ENCODE measurements at places on chromosomes 1 and 21. TPM values are rescaled to one million over a fixed set of nuclear protein-coding genes. Genes with fewer than 3 reads are reported as not detected.

DNA sequence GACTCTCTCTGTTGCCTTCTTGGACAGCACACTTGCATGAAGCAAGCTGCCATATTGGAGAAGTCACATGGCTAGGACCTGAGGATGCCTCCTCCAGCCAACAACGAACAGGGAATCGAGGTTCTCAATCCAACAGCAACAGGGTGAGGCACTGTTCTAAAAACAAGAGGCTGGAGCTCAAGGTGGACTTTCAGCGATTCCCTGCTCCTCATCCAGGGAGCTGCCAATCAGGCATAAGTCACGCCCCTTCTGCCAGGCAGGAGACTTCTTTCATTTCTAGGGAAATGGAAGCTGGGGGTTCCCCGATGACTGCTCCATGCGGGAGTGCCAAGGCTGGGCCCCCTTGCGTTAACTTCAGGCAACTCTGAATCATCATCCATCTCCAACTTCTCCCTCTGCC, 22.7 kb upstream of the IFNAR1 start:
- no peak for DNase-seq

GRCh38 chr1:87084244-87084836, 169.9 kb downstream of the HS2ST1 start:
- no peak for DNase-seq

DNA sequence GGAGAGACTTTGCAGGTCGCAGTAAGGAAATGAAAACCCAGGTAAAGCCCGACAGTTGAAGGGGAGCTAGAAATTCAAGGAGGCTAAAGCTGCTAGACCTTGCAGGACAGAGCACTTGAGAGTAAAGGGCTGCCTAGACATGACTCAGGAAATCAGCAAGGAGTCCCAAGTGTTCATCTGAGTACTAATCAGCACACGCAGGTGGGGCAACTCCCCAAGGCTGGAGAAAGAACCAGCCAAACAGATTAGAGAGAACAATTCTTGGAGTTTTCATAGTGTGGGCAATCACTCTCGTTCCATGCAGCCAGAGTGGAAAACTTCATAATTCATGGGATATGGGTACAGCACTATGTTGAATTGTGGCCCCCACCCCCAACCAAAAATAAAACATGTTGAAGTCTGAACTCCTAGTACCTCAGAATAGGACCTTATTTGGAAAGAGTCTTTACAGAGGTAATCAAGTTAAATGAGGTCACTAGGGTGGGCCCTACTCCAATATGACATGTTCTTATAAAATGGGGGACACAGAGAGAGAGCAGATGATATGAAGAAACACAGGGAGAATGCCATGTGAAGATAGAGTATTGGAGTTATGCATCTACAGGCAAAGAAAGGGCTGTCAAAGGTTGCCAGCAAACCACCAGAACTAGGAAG, 28.0 kb downstream of the SYDE2 start:
- no peak for DNase-seq

GRCh38 chr1:98732985-98733781, 71.7 kb downstream of the SNX7 start:
- no peak for DNase-seq

DNA sequence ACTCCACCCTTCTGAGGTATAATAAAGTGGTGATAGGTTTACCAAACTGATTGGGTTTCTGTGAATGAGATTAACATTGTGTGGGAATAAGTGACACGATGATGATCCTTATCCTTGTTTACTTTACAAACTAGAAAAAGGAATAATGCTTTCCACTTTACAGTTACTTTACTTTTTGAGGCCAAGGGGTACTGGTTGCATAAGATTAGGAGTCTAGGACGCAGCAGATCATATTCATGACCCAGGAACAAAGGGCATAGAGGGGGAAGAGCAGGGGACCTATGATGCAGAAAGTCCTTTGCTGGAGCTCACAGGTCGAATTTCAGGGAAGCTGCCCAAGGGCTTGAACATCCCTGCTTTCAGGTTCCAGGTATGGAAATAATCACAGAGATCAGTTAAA, 20.4 kb downstream of the FGGY start:
- DNase-seq, result no peak

DNA sequence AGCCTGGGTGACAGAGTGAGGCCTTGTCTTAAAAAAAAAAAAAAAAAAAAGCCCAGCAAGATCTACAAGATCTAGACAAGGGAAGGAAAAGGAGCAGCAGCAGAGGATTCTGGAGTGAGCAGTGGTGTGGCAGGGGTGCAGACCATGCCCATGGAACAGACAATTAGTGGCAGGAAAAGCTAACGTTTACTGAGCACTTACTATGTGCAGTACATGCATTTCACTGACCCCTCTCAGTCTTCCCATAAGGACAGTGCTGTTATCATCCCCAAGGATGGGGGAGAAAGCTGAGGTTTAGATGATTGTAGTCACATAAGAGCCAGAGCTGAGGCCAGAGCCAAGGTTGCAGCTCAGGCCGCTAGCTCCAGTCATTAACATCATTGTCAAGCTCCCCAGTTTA, 5.9 kb downstream of the PODN start:
- DNase-seq, result no peak

GRCh38 chr1:231487910-231488309, 40.6 kb upstream of the TSNAX start:
- no peak for DNase-seq

DNA sequence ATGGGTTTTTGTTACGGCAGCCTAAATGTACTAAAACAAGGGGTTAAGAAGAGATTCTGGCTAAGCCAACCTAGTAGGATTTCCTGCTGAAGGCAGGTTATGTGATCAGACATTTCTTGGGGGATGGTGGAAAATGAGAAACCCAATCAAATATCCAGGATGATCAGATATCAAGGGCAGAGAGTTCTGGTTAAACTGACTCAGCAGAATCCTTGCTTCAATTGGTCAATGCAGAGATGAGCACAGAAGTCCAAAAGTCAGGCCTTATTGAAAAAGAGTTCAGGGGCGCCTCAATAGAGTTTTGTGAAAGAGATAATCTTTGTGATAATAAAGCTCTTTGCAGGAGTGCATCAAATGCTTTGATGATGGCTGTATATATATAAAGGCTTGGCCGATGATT, 237.1 kb downstream of the AMY1C start:
- no peak for DNase-seq

DNA sequence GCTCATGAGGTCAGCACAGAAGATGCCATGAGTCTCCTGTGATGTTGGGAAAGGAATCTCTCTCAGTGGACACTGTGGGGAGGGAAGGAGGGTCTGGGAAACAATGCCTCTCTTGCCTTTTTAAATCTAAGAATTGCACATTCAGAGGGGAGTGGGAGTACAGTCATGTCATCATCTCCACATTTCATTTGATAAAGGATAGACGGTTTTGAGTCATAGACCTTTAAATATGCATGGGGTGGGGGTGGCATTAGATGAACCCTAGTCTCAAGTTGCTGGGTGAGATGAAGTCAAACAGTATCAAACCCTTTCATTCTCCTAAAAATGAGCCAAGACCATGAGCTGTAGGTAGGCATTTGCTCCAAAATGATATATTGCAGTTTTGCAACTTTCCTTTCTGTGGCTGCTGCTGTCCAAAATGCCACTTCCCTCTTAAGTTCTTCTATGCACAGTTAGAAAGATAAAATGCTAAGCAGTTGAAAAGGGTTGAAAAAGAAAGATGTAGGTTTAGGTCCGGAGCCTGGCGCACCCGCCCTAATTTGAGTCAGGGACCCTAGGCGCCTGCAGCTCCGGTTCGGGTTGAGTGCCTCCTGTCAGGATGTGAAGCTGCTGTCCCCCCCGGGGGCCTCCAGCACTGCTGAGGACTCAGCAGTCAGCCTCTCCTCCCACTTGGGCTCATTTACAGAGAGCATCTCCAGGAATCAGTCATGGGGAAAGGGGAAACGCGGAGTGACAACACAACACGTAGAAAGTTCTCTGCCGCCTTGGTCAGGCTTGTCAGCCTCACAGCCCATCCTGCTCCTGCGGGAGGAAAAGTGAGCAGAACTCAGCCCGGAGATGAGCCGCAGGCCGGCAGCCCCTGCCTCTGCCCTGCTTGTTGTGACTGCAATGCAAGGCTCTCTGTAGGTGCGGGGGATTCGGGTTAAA, 479.3 kb upstream of the RUNX1 start:
- DNase-seq, result peak; percentile 39

- no peak for DNase-seq
Measured at GRCh38 chr1:179767996-179768395, 24.9 kb downstream of the FAM163A start.

- DNase-seq, result no peak
Measured at GRCh38 chr1:8329439-8329838, 11.5 kb downstream of the SLC45A1 start.

DNA sequence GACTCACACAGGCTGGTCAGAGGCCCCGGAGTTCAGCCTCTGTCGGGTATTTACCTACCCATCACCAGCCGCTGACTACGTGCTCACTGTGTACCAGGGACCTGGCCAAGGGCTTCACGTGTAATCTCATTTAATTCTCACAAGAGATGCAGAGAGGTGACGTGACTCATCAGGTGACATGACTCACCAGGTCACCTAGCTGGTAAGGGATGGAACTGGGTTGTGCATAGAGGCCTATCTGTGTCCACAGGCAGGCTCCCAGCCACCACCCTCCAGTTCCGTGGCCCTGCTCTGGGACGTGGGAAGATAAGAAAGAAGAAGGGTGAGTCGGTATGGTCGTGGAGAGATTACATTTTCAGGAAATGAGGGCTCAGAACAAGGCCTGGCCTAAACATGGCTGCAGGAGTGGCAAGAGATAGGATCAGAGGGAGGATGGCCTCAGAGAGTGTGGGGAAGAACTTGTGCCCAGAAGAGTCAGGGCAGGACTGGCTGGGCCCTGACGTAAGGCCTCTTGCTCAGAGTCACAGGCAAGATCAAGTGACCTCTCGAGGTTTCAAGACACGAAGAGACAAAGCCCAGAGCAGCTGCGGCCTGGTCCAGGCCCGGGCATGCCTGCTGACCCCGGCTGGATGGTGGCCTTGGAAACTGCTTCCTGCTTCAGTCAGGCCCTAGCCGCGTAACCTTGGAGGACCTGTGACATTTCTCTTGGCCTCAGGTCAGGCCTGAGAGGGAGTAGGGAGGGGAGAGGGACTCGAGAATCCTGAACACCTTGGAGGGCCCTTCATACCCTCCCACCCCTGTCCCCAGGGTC, 52.7 kb upstream of the WASF2 start:
- no peak for DNase-seq

DNA sequence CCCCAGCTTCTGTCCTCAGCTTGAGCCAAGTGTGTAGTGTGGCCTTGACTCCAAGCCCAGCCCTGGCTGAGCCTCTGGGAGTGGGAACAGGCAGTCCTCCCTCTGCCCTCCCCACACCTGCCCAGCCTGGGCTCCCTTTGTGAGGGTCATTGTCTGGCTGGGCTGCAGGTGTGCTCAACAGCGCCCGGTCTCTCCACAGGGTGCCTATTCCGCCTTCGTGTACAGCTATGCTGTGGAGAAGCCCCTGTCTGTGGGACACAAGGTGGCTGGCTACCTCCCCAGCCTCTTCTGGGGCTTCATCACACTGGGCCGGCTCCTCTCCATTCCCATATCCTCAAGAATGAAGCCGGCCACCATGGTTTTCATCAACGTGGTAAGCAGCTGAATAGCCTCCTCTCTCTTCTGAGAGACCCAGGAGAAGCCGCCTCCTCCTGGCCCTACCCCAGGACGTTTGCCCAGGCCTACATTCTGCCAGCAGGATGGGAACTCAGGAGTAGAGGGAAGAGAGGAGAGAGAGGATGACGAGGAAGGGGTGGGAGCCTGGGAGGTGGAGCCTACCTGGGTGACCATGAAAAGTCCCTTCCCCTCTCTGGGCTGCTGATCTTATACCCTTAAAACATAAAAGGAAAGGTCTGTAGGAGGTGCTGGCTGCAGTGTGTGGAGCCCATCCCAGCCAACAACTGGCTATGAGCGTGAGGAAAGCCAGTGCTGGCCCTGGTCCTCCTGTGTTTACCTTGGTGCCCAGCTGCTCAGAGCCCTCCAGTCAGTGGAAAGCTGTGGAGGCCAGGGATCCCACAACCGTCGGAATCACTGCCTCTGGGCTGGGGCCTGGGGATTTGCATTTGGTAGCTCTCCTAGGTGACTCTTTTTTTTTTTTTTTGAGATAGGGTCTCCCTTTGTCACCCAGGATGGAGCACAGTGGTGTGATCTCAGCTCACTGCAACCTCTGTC, 45.7 kb downstream of the ELK4 start:
- no peak for DNase-seq

GRCh38 chr1:29222686-29223085, 8.0 kb downstream of the MECR start:
- no peak for DNase-seq

- peak; percentile 66 for DNase-seq
Measured at GRCh38 chr1:205983925-205984725, 19.1 kb downstream of the RAB7B start.

- DNase-seq, result no peak
Measured at GRCh38 chr1:92851729-92852128, 19.9 kb downstream of the RPL5 start.

DNA sequence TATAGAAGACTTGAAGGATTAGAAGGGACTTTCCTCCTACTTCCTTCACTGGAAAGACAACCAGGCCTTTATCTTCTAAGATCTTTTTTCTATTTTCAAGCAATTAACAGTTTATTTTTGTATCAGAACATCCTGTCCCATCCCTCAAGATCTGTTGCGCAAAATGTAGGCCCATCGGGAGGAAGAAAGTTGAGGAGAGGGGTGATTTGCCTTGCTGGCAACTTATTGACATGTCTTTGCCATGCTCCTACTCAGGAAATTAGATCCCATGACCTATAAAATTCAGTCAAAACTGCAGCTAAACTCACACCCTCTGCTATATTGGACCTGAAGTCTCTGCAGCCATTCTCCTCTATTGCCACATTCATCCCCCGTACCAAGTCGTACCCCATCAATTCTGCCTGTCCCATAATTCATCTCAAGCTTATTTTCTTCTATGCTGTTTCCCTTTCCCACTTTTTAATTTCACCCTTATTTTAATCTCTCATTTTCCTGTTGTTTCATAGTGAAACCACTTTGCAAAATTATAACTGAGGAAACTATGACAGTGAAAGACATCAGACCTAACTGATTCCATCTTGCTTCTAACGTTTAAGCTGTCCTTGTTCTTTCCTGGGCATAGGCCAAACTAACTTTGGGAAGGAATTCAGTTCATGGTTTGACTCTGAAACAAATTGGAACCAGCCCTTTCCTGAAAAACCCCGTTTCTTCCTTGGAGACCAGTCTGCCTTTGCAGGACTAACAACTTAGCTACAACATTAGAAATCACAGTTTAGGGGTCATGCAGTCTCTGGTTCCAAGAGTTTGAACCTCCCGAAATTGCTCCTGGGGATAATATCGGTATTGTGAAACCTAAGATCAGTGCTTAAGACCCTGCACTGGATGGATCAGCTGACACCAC, 195.7 kb upstream of the PTBP2 start:
- no peak for DNase-seq

- no peak for DNase-seq
Measured at GRCh38 chr1:159884296-159884695, 15.7 kb downstream of the CFAP45 start.

The OR2T10 gene
- not detected for total RNA-seq

The ITLN2 gene
- not detected for total RNA-seq

The PFKL gene
- total RNA-seq, result 299 TPM

The FCRL2 gene
- 1.0 TPM for total RNA-seq

The ZNF593OS gene
- total RNA-seq, result not detected

The MNDA gene
- total RNA-seq, result 3.8 TPM

The DFFA gene
- 20.9 TPM for total RNA-seq

The NIT1 gene
- 79.7 TPM for total RNA-seq

The GLUL gene
- 517 TPM for total RNA-seq

The SPRR5 gene
- total RNA-seq, result not detected

The CLDN19 gene
- total RNA-seq, result not detected

The LCE2A gene
- not detected for total RNA-seq

Data from mucosa of descending colon (tissue), 3 donors.